ENCODE measurements at places on chromosomes 12 and 14.

- DNase-seq: no peak
Measured at GRCh38 chr12:103181366-103182152, 224.1 kb downstream of the ASCL1 start.

GRCh38 chr12:1007276-1007675, 16.3 kb downstream of the ERC1 start:
- no peak for DNase-seq

GRCh38 chr12:49019443-49020324, 1.1 kb upstream of the PRKAG1 start:
- peak; percentile 67 for DNase-seq

DNA sequence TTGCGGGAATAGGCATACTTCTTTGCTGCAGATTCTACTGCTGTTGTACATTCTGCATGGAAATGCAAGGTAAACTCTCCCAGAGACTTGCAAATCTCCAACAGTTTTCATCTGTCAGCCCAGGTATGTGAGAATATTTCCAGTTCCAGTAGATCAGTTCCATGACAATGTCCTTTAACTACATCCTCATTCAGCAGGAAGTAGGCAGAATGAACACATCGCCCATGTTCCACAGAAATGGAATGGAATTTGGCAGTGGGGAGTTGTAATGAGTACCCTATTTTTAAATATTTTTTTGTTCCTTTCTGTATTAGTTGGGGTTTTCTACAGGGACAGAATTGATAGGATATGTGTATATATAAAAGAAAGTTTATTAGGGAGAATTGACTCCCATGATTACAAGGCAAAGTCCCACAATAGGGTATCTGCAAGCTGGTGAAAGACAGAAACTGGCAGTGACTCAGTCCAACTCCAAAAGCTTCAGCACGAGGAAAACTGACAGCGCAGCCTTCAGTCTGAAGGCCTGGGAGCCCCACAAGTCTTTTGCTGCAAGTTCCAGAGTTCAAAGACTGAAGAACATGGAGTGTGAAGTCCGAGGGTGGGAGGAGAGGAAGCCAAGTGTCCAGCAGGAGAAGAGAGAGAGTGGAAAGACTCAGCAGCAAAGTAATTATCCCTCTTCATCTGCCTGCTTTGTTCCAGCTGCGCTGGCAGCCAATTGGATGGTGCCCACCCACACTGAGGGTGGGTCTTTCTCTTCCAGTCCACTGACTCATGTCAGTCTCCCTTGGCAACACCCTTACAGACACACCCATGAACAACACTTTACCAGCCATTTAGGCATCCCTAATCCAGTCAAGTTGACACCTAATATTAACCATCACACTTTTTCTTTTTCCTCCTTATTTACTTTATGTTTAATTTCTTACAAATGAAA, 110.4 kb upstream of the SCAF11 start:
- peak; percentile 43 for DNase-seq

- no peak for DNase-seq
Measured at GRCh38 chr14:103402695-103403094, 17.5 kb downstream of the MARK3 start.

GRCh38 chr12:53966085-53966384, 6.9 kb upstream of the HOXC11 start:
- no peak for DNase-seq

DNA sequence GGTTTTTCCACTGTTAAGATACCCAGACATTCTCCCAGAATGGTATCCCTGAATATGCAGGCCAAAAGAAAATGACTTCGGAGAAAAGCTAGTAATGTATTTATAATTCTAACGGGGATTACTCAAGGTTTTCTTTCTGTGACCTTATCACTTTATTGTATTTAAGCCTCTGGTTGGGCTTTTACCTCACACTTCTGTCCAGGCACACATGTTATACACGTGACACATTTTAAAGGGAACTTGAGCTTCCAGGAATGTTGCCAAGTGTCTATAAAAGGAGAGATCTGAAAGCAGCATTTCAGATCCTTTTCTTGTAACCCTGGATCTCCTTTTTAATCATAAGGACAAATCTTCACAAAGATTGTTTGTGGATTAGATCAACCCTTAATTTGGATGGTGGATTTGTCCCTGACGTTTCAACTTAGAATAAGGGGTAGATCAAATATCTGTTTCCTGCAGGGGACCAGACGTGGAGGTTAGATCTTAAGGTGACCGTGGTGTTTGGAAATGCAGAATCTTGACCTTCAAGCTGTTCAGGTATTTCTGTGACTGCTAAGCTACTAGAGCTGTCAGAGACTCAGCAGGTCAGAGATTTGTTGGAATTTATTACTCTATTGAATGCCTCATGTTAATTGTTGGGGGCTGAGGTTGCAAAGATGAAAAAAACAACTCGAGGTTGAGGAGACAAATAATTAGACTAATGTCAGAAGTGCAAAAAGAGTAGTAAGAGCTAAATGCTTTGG, 1.5 kb downstream of the CIPC start:
- DNase-seq: peak; percentile 16

GRCh38 chr12:6229224-6230218, 29.3 kb downstream of the CD9 start:
- DNase-seq: no peak

- no peak for DNase-seq
Measured at GRCh38 chr14:68693926-68694325, 98.9 kb downstream of the ZFP36L1 start.

GRCh38 chr12:82609234-82609914, 77.3 kb upstream of the TMTC2 start:
- peak; percentile 36 for DNase-seq

DNA sequence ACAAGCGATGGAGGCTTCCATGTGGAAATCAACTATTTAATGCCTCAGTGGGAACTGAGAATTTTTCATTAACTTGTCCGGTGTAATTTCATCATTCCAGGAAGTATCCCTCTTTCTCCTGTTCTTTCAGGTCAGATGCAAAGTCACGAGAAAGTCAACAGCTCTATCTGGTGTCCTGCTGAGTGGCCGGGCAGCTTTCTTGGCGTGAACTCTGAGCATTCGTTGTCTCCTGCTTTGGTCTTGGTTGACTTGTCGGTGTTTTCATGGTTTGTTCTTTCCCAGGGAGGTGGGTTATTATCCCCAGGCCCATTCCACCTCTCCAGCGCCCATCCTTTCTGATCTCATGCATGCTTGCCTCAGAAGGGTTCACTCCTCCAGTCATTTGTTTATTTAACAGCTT, 149.1 kb downstream of the GLT1D1 start:
- DNase-seq: no peak

- no peak for DNase-seq
Measured at GRCh38 chr14:28656704-28657255, 109.8 kb upstream of the FOXG1 start.

- no peak for DNase-seq
Measured at GRCh38 chr14:105867961-105868599, 341.7 kb downstream of the TMEM121 start.

DNA sequence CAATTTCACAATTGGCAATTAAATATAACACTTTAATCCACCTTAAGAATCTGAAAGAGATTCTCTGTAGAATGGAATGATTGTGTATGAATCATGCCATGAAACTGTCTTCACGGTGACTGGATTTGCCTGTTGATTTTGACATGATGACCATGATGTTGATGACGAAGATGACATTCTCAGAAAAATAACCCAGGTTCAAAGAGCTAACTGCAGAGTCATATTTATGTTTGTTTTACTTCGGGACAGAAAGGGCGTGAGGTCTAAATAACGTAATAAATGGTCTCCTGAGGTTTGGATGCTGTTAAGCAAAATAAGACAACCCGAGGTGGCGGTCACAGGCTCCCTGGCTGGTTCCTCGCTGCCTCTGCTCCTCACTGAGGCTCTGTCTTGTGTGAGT, 532.0 kb downstream of the TMEM121 start:
- DNase-seq: no peak

- peak; percentile 24 for DNase-seq
Measured at GRCh38 chr14:100617410-100618317, 30.4 kb upstream of the BEGAIN start.

DNA sequence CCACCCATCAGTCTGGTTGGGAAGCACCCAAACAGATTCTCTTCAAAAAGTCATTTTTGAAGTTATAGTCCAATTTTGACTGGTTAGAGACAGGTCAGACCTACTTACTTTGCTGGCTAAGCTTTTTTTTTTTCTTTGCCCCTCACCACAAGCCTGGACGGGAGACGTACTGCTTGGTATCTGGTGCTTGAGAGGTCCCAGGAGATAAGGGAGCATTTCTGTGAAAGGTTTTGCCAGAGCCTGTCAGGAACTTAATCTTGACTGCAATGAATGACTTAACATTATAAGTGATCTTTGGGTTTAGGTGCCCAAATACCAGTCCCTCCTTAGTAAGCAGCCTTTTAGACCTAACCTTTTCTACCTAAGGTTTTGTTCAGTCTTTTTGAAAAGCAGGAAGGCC, 6.3 kb downstream of the MTHFD1 start:
- DNase-seq: no peak

DNA sequence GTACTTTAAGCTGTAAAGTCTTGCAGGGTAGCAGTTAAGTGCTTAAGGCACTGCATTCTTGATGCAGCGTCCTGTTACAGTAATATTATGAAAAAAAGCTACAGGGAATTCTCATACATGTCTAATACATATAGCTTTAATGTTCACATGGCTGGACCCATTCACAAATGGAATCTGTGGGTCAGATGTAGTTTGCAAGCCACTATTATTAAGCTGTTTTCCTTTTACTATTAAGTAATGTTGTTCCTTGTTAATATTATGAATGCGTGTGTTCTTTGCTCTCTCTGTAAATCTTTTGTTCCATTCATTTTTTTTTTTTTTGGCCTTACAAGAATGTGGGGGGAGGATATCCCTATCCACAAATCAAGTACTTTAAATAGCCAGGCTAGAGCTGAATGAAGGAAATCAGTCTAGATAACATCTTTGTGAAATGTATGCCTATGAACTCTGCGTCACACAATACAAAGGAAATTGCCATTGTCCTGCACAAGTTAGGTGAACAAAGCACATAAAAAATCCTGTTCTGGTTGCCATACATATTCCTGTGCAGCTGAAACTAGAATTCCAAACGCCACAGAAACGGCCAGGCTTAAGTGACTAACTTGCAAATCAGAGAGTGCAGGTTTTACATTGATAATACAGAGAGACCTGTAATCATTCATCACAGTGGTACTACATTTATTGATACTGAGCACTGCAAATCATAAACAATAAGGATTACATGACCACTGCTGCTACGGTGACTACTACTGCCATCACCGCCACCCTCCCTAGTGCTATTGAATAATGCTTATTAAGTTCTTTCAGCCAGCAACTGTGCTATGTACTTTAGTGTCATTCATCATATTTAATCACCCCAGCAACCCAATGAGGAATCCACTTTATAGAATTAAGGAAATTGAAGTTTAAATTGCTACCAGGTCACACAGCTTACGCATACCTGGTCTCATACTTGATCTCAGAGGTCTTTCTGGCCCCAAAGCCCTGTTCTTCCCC, 111.9 kb downstream of the HMGA2 start:
- no peak for DNase-seq

DNA sequence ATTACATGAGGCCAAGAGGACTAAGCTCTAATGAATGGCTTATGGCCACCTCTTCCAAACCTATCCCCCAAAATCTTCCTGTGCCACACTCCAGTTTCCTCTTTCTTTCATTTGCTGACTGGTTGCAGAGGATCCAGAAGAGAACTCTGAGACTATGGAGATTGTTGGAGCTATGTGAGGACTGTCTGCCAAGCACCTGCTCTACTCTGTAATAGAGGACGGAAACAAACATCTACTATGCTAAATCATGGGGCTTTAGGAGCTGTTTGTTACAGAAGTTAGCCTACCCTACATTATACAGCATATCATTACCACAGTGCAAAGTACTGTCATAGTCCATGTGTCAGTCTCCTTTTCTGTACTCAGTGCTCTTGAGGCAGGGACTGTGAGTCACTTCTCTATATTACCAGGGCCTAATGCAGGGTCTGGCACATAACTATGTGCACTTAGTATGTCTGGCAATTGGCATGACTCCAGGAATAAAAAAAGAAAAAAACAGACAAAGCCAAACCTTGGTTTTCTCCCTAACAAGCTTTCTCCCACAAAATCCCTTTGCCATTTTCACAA, 95.1 kb downstream of the RPAP3 start:
- DNase-seq: no peak

- DNase-seq: peak; percentile 32
Measured at GRCh38 chr14:81927070-81927469, 393.4 kb upstream of the SEL1L start.

GRCh38 chr12:70759161-70759918, 122.1 kb upstream of the PTPRB start:
- DNase-seq: no peak

GRCh38 chr12:104457746-104458693, 1.3 kb downstream of the CHST11 start:
- peak; percentile 72 for DNase-seq

- no peak for DNase-seq
Measured at GRCh38 chr14:100531152-100532121, 55.8 kb downstream of the BEGAIN start.

All from DMS53 (cell line).